Activated T-helper 1 cell treated with anti-CD3 and anti-CD28 coated beads, Interleukin-12 subunit alpha, Interleukin-12 subunit beta, Interleukin-2, Interleukin-4 antibody, amounts not matched to agents 30 ng/mL and 10 ng/mL and 1 ng/mL, durations not matched to agents 14 hours and 24 hours and 36 hours (primary cell): ENCODE measurements at places on chromosomes 1 and 21.

GRCh38 chr21:19850157-19850556 lies 1148.1 kb upstream of the NCAM2 start:
- no peak for DNase-seq

GRCh38 chr1:15540186-15540585 lies 13.5 kb downstream of the DNAJC16 start:
- DNase-seq: no peak

DNA sequence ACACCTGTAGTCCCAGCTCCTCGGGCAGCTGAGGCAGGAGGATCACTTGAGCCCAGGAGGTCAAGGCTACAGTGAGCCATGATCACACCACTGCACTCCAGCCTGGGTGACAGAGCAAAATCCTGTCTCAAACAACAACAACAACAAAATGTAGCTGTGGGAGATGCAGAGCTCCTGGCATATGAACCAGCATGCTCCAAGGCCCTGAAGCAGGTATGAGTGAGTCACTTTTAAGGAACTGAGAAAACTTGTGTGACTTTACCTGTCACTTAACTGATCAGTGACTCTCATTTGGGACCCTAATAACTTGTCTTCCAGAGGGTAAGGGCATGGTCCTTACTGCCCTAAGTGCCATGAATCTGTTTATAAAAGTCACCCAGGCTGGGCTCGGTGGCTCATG lies 19.4 kb upstream of the TMEM222 start:
- no peak for DNase-seq

DNA sequence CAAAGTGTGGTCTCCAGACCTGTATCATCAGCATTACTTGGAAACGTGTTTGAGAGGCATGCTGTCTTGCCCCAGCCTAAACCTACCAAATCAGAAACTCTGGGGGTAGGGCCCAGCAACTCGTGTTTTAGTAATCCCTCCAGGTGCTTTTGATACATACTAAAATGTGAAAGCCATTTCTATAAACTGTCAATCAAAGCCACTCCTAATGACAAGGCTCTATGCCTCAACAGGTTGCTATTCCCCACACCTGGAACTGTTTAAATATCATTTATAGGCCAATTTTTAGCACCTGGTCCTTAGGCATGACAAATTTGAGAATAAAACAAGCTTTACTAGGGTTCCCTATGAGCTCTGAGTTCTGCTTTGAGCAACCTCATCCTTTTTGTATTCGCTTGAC lies 158.7 kb upstream of the NR5A2 start:
- DNase-seq: no peak
